ENCODE measurements at places on chromosomes 5 and 9.
A peak's percentile ranks its signal among the peaks of the same experiment; 100 is the strongest.

DNA sequence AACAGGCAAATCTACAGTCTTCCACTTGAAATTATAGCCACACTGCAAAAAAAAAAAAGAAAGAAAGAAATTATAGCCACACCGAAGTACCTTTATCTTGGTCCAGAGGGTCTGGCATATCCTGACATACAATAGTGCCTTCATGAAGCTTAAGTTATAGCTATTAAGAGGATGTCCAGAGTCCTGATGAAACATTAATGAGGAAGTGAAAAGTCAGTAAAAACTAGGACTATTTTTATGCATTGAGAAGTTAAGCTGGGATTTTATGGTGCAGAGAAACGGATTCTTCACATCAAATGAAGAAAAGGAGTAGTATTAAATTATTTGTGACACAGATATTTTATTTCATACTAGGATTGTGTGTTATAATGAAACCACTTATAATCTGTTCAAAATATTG lies 123.9 kb downstream of the SV2C start:
- DNase-seq = no peak

DNA sequence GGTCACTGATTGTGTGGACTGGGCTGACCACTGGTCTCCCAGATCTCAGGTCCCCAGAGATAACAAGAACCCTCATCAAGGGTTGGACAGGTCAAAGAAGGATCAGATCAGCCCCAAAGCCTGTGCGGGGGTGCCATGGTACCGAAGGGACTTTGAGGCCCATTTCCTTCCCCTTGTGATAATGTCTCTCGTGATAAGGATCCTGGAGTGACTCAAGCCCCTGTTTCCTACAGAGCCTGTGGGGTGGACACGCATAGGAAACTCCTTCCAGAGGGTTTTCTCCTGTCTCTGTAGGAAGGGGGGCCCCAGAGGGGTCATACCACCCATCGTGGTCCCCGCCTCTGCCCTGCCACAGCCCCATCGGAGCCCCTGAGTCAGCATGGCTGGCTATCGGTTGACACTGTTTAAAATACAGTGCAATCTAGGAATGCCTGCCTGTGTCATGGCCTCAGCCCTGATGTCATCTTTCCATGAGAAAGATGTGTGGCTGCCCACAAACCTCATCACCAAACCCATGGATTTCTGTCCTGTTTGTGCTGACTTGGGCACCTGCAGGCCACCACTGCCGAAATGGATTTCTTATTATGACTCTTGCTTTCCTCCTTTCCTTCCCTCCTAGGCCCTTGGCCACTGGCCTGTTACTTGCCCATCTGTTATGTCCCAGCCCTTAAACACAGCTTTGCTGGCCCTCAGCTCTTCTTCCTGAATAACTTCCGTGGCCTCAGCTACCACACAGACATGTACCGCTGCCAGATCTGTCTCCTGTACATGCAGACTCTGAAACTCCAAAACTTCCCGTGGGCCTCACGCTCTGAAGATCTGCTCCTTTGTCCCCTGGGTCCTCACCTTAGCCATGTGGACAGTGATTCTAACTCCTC lies 2.9 kb upstream of the CSF2 start:
- peak; percentile 19 for DNase-seq

GRCh38 chr9:38690574-38690973 lies 29.4 kb downstream of the FAM240B start:
- no peak for DNase-seq

DNA sequence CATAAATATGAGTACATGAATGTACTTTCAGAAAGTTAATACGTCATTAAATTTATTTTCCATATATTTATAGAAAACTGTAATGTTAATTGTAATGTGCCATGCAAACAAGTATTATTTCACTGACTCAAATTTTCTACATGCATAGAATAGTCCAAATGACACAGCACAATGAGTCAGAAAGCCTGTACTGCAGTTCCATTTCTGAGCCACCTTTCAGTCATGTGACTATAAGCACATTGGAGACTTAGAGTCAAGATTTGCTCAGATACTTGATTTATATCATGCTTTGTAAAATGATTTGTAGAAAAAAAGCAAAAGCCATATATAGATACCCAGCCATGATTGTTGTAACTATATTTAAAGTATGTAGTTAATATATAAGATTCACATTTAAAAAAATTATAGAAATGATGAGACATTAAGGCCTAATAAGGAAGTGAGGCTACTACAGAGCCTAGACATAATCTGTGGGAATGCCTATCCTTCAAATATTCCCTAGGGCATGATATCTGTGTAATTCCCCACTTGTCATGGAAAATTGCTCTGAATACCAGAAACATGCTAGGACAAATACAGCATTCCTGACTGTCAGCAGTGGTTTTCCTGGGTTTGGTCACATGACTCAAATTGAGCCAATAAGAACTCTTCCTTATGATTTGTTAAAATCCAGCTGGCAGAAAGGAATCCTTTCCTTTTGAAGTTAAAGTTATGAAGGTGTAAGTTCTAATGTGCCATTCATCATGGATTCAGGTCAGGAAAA lies 50.0 kb downstream of the PTPRD start:
- DNase-seq = no peak

GRCh38 chr9:111852291-111852690 lies 44.3 kb upstream of the UGCG start:
- no peak for DNase-seq

- DNase-seq = no peak
These were observed 1.6 kb upstream of the INPP5E start for GRCh38 chr9:136441191-136441680.

- DNase-seq = no peak
These were observed 10.4 kb downstream of the LRRC8A start for GRCh38 chr9:128892221-128892921.

- no peak for DNase-seq
These were observed 373.2 kb upstream of the ACTBL2 start for GRCh38 chr5:57855831-57856230.

DNA sequence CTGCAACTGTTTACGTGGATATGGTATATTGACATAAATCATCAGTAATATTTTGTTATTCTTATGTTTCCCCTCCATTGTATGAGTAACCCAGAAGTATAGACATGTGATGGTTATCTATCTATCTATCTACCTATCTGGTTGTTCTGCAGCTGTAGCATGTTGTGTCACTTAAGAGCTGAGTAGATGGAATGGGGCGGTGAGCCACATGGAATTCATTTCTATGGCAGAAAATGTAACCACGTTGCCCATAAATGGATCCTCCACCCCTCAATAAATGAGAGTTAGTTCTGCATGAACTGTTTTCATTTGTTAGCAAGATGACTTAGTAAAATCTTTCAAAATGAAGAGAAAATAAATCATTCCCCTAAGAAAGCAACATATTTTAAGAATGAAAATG lies 553.2 kb downstream of the MAT2B start:
- no peak for DNase-seq

GRCh38 chr5:15260356-15261268 lies 239.4 kb upstream of the FBXL7 start:
- no peak for DNase-seq

DNA sequence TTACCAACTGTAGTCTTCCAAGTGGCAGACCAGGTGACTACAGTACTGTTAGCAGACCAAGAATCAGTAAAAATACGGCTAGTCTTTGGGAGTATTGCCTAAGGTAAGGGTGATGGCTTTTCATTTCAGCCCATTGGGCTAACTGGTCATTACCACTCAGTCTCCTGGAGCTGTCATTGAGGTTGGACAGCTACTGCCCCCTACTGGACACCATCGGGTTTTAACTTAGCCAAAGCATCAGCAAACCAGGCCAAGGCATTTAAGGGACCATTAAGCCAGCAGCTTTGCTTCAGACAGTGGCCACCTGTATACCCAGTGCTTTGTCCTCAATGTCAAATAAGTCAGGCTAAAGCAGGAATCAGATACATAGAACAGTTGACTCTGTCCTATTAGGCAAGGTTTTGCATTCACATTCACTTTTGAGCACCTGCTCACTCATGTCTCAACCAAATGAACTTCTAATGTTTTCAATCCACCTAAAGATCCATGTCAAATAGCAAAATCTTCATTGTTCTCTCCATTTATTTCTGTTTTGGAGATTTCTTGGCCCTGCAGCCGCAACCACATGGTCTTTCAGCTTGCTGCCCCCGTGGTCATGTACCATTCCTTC lies 117.2 kb downstream of the INVS start:
- DNase-seq = peak; percentile 38

DNA sequence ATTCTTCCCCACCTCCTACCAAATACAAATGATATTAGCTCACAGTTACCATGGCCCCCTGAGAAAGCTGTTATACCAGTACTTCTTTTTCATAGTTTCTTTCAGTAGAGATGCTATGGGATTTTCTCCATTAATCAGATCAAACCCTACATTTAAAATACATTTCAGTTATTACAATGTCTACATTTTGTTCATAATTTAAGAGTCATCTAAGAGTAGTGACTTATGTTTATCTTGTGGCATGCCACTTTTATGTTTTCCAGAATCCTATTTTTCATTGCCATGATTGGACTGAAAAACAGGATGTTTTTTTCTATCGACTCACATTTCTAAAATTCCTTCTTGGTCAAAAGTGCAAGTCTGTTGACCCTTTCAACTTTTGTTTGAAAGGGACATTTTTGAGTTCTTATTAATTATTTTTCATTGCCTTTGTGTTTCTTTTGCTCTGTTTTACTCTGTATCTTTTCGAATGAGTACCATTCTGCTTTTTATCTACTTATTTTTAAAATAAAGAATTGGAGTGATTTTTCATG lies 77.4 kb upstream of the ANXA1 start:
- no peak for DNase-seq

- DNase-seq = no peak
These were observed 122.4 kb upstream of the NMUR2 start for GRCh38 chr5:152527358-152528052.

- DNase-seq = no peak
These were observed 34.1 kb upstream of the CPLX2 start for GRCh38 chr5:175837171-175837699.

DNA sequence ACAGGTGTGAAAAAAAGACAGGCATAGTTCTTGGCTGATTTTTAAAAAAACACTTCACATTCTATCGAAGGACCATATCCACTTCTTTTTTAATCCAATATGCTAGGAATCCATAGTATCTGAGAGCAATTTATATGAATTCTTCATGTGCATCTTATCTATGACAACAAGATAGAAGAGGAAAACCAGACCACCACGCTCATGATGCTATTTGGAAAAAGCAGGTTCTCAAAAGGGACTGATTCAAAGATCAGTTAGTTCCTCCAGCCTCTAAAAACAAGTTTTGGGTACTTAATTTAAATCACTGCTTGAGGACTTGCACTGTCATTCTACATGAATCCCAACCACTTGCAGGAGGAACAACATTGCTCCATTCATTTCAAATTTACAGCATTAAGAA lies 6.3 kb downstream of the MEF2C start:
- DNase-seq = no peak

DNA sequence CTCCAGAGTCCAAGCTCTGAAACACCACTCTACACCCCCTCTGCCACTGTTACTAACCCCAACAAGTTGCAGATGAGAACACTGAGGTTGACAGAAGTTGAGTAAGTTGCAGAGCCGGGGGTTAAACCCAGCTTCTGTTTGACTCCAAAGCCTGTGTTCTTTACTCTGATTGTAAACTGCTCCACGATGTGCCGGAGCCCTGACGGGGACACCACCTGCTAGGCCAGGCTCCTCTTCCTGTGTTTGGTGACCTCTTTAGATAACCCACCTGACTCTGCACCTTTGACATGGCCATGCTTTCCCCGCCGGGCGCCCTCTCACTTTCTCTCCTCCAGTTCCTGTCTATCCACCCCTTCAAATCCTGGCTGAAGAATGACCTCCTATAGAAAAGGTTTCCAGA lies 96.7 kb downstream of the PAX5 start:
- no peak for DNase-seq

DNA sequence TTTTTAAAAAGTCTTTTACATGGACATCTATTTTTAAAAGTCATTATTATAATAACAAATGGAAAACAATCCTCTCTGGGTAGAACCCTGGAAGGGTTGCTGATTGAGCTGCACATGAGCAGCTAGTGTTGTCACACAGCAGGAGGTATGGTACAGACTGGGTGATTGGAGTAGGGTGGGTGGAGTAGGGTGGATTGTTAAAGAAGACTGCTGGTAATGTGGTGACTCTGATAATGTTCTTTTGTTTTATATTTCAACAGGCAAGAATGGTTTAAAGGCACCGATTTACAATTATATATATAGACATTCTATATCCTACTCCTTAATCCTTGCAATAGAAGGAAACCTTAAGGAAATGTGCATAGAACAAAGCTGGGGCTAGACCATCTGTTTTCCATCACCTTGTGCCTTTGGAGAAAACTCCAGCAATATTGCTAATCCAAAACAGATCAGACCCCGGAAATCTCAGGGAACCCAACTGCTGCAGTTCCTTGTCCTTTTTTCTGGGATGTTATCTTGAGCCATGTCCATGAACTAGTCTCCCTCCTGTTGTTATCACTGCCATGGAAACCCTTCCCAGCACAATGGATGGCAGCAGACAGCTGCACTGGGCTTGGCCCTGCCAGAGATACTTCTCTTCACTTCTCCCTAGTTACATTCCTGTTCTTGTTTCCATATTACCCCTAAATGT lies 129.7 kb downstream of the YIPF5 start:
- DNase-seq = no peak

GRCh38 chr9:89598926-89599325 lies 5.9 kb upstream of the GADD45G start:
- DNase-seq = no peak

DNA sequence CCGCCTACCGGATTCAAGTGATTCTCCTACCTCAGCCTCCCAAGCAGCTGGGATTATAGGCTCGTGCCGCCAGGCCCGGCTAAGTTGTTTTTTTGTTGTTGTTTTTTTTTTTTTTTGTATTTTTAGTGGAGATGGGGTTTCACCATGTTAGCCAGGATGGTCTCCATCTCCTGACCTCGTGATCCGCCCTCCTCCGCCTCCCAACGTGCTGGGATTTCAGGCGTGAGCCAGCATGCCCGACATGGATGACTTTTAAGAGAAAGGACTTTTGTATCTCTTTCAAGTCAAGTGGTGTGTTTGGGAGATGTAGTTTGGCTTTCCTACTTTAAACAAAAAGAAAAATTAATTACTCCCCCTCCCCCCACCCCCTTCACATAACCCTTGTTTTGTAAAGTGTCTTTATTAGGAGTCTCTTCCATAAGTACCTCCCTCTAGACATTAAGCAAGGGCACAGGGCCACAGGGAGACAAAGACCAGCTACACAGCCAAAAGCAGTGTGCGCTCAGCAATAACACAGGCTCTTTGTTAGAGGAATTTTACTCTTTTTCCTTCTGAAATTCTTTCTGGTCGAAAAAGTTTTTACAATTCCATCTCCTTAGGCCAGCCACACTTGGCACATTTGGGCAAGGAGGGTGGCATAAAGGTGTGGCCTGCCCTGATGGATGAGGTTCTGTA lies 31.2 kb downstream of the JAKMIP2 start:
- no peak for DNase-seq

GRCh38 chr9:135797507-135798262 lies 95.7 kb downstream of the KCNT1 start:
- peak; percentile 5 for DNase-seq

DNA sequence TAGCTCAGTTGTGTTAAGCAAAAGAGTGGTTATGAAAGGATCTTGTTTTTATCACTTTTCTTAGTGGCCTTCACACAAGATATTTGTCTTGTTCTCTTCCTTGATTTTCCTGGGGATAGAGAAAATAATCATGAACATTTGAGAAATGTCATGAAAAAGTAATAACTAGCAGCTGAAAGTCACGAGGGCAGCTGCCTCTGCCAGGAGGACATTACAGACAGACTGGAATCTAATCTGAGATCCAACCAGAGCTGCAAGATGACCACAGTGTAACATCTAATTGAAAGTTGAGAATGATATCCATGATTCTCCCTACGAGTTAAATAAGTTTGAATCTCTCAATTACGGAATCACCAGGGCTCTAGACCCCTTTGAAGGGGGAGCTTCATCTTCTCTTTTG lies 274.9 kb downstream of the ARHGAP26 start:
- DNase-seq = no peak
